Left ventricle myocardium inferior (tissue), 1 donor: ENCODE measurements at places on chromosomes 1 and 21. TPM values are rescaled to one million over a fixed set of nuclear protein-coding genes. Genes with fewer than 3 reads are reported as not detected.

GRCh38 chr1:89302697-89303332 lies 30.2 kb upstream of the GBP5 start:
- H3K36me3 ChIP-seq = no peaks in the 10 kb centered on the region
- H3K27me3 ChIP-seq = no peaks in the 10 kb centered on the region
- no peak for DNase-seq
- H3K4me3 ChIP-seq = no peak overlapping the region

NMNAT2 gene
- 3.4 TPM for total RNA-seq

DONSON gene
- 6.9 TPM for total RNA-seq

GRCh38 chr1:34713443-34713842 lies 41.4 kb upstream of the GJB5 start:
- no peak for DNase-seq
- no peak overlapping the region for H3K4me3 ChIP-seq
- no peak overlapping the region for H3K27ac ChIP-seq
- H3K27me3 ChIP-seq = peaks cover 33% of the 10 kb centered on the region
- no peaks in the 10 kb centered on the region for H3K4me1 ChIP-seq
- no peaks in the 10 kb centered on the region for H3K36me3 ChIP-seq

HENMT1 gene
- total RNA-seq = 1.4 TPM

DNA sequence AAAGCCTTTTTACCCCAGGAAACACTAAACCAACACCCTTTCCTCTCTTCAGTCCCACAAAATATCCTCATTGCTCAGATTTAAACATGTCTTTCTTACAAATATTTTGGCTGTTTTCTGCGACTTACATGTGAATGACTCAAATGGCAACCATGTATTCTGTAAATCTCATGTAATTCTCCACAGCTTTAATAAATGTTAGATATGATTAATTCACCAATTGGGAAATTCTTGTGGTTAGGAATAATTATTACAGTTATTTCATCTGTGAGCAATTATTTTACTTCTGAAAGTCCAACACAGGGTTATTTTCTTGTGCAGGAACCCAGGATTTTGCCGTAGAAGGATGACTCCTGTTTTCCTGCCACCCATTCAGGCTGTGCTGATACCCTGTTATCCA lies 431.5 kb downstream of the LMO4 start:
- no peaks in the 10 kb centered on the region for H3K36me3 ChIP-seq
- no peaks in the 10 kb centered on the region for H3K4me1 ChIP-seq
- no peak for DNase-seq
- no peaks in the 10 kb centered on the region for H3K27me3 ChIP-seq

ARTN gene
- 0.14 TPM for total RNA-seq

GRCh38 chr21:42404539-42404938 lies 837 bp downstream of the UBASH3A start:
- no peaks in the 10 kb centered on the region for H3K36me3 ChIP-seq
- no peaks in the 10 kb centered on the region for H3K4me1 ChIP-seq
- no peak for DNase-seq
- H3K27me3 ChIP-seq = peaks cover 44% of the 10 kb centered on the region

- DNase-seq = no peak
- no peak overlapping the region for H3K27ac ChIP-seq
- H3K4me1 ChIP-seq = peaks cover 13% of the 10 kb centered on the region
- H3K36me3 ChIP-seq = peaks cover 89% of the 10 kb centered on the region
Observed at GRCh38 chr1:64848136-64848535, 103.3 kb downstream of the RAVER2 start.

DNA sequence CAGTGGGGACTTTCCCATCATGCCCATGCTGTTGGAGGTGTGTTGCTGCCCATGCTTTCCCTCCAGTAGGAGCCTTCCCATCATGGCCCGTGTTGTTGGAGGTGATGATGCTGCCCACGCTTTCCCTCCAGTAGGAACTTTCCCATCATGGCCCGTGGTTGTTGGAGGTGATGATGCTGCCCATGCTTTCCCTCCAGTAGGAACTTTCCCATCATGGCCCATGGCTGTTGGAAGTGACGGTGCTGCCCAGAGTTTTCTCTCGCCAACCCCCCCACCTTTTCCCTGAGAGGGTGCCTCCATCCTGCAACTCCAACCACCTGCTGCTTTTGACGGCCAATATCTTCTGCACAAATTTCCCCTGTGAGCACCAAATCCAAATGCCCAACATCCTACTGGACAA lies 205.7 kb downstream of the TOMM20 start:
- H3K4me3 ChIP-seq = no peak overlapping the region
- no peaks in the 10 kb centered on the region for H3K36me3 ChIP-seq
- peaks cover 69% of the 10 kb centered on the region for H3K4me1 ChIP-seq
- H3K27me3 ChIP-seq = no peaks in the 10 kb centered on the region
- no peak overlapping the region for H3K27ac ChIP-seq

DNA sequence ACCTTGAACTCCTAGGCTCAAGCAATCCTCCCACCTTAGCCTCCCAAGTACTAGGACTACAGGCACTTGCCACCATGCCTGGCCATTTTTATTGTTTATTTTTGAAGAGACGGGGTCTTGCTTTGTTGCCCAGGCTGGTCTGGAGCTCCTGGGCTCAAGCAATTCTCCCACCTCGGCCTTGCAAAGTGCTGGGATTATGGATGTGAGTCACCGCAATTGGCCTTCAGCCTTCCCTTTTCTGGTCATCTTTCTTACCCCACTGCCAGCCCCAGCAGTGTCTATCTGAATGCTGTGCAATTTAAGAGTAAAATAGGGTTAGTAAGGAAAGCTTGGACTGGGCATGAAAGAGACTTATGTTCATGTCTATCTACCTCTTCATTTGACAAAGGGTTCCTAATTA lies 6.1 kb upstream of the KLF17 start:
- no peaks in the 10 kb centered on the region for H3K36me3 ChIP-seq
- no peaks in the 10 kb centered on the region for H3K4me1 ChIP-seq
- peaks cover 21% of the 10 kb centered on the region for H3K27me3 ChIP-seq
- H3K27ac ChIP-seq = no peak overlapping the region
- DNase-seq = no peak
- no peak overlapping the region for H3K4me3 ChIP-seq
